ENCODE measurements at places on chromosomes 5 and 9.

DNA sequence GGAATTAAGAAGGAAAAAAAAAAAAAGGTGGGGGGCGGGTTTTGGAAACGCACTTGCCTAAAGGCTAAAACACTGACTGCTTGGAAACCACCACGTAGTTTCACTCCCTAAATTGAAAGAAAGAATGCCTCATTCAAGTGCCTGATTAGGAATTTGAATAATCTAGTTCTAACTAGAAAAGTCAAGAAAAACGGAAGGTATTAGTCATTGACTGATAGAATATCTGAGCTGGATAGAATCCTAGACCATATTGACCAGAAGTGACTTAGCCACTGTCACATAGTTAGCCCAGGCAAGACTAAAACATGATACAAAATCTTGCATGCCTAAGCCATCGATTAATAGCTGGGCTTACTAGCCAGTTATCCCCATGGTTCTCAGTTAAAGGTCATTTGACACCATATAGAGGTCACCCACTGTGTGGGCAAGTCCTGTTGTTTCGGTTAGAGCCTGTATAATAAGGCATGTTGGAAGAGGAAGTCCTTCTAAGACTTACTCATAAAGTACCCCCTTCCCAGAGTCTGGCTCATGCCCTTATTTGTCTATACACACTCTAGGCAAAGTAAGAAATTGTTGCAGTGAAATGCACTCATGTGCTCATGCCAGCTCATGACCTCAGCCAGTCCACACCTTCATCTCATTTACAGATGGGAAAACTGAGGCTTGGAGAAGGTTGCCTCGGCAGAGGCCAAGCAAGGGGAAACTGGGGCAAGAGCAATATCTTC, 40.2 kb downstream of the SH3RF2 start:
- no peak for DNase-seq

- DNase-seq: no peak
Measured at GRCh38 chr9:123835821-123836220, 94.1 kb downstream of the DENND1A start.

DNA sequence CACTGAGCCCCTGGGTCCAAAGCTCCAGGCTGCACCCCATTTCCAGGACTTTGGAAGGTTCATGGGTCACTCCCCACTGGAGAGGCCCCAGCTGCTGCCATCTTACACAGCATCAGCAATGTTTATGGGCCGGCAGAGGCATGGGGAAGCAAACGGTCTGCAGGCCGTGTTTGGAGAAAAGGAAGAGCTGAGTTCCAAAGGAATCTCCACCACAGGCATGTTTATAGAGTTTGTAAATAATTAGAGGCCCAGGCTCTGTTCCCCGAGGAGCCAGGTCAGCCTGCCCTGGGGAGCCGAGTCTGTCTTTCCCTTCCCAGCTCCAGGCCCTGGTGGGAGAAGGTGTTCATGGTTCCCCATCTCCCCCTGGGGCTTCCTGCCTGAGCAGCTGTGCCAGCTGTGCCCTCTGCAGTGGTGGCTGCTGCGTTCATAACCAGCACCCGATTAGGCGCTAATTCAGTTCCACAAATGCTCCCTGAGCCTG, 64.8 kb downstream of the COL27A1 start:
- no peak for DNase-seq

GRCh38 chr5:38790891-38791290, 54.9 kb upstream of the OSMR start:
- DNase-seq: no peak

DNA sequence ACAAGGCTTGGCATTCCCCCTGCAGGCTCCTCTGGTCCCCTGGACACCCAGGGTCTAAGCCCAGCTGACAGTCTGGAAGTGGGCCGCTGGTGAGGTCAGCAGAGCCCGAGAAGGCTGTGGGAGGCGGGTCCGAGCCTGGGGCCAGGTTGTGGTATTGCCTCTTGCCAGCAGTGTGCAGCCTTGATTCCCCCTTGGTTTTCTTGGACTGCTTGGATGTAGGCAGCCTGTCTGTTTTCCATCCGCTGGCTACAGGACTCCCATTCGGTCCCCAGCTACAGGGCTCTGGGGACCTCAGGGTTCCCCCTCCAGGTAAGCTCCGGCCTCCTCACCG, 1.6 kb downstream of the AIF1L start:
- no peak for DNase-seq

DNA sequence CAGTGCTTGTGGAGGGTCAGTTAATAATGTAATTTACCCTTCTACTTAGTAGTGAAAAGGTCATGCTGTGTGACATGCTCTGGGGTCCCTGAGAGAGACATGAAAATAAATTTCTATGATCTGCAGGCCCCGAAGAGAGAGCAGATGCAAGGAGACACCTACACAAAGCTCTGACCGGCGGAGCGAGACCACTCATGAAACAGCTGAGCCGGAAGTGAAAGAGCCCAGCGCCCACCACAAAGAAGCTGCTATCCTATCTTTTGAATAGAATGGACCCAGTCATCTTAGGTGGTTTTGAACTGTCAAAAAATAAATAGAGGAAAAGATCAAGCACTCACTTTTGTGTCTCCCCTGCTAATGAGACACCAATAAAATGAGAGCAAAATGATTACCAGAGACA, 190.0 kb downstream of the MED10 start:
- no peak for DNase-seq

DNA sequence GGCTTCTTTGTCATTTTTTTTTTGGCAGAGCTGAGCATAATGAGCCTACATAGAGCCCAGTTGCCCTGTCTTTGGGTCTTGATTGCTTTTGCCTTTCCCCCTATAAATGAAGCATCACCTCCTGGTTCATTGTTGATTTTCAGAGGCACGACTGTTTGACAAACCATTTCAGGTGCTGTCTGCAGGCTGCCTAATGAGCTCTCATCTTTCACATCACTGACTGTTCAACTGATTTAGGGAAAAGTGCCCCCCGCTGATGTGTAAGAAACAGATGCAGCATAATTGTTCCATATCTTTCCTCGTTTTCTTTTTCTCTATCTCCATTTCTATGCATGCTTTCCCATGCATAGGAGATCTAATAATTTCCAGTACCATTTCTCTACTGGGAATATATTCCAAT, 338.6 kb downstream of the TMEM38B start:
- no peak for DNase-seq

- DNase-seq: peak; percentile 63
Measured at GRCh38 chr5:152113401-152113800, 188.8 kb upstream of the GLRA1 start.

DNA sequence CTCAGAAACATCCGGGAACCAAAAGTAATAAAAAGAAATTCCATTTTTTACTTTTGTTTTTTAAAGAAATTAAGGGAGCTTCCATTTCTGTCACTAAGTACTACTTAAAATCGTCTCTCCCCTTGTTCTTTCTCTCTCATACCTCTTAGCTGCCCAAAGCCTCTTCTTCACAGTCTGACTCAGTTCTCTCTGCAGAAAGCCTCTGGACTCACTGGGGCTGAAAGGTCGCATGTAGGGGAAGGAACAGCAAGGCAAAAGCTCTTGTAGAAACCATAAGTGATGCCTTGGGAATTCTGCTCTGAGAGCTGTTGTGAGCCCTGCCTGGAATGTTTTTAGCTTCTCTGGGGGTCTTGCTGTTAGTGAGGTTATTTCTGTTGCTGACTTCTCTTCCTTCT, 100.8 kb upstream of the RANBP3L start:
- DNase-seq: no peak

DNA sequence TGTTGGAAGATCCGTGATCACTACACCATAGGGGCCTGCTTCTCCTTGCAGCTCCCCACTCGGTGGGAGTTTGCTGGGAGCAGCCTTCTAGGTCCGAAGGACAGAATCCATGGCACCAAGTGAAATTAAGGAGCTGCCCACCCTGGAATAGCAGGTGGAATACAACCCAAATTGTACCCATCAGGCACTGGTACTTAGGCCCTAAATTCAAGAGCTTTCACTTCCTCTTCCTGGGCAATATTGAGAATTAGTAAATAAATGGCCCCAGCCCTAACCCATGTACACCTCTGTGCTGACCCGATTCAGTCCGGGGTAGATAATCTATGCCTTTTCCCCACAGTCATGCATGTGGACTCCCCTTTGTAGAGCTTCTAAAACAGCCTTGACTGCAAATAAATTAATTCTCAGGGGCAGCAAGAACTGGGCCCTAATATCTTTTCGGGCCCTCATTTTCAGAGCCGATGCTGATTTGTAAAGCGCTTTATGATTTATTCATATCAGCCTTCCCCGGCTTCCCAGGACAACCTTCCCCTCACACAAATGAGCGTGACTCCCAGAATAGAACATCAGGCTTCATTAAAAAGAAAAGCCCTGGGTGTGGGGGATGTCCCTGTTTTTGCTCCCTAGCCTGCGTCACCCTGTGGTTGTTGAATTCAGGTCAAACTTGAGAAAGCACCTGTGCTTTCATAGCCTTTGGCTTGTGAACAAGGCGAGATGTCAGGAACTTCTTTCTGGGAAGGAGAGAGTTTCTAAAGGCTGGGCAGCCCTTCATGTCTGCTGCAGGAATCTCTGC, 126.1 kb upstream of the TBC1D2 start:
- no peak for DNase-seq

GRCh38 chr9:35563791-35564197, 41.3 kb upstream of the TESK1 start:
- no peak for DNase-seq

DNA sequence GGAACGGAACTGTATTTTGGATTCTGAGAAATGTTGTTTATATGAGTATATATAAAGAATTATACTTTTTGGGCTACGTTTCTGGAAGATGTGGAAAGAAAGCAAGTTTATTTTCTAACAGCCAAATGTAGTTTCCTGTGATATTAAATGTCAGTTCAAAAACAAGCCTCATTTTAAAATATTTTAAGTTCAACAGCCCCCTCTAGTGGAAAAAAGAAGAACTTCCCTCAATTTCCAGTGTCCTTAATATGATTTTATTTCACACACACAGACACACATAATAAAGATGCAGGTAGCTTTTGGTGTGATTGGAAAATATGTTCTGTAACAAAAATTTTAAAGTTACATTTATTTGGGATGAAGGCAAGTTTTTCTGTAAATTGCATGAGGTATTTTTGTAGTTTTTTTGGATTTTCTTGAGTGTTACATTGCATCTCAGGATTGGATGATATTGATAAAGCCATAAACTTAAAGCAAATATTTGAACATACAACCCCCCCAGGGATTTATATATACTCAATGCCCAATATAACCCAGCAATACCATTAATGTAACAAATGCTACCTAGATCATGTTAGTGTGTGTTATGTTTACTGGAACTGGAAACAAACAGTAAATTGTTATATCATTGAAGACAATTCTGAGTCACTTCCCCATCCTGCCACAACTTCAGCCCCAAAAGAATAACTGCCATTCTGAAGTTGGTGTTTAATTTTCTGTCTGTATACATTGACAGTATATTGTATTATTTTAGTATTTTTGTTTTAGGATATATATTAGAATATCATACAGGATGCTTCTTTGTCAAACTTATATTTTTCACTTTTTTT, 54.0 kb downstream of the CCDC171 start:
- no peak for DNase-seq

- no peak for DNase-seq
Measured at GRCh38 chr9:110283751-110284150, 27.4 kb upstream of the TXN start.

- DNase-seq: no peak
Measured at GRCh38 chr5:157362982-157363381, 97.0 kb upstream of the NIPAL4 start.

GRCh38 chr5:126805063-126805462, 28.1 kb downstream of the LMNB1 start:
- no peak for DNase-seq

DNA sequence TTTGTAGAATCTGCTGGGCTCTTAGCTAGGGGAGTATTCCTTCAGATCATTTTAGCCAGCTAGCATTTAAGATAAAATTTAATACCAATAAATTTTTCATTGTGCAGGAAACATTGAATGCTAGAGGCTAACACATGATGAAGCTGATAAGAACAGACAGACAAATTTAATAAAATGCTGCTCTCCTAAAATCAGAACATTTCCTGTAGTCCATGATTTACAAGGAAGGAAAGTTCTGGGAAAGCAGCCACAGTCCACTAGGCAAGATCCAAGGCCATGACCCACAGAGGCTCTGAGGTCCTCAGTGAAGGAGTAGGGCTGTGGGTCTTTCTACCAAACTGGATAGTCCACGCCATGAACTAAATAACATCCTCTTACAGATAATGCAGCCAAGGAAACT, 253.0 kb downstream of the ICE1 start:
- no peak for DNase-seq

GRCh38 chr9:26706223-26706622, 186.4 kb downstream of the CAAP1 start:
- no peak for DNase-seq

- no peak for DNase-seq
Measured at GRCh38 chr9:29319736-29320513, 1746.6 kb upstream of the C9orf72 start.

DNA sequence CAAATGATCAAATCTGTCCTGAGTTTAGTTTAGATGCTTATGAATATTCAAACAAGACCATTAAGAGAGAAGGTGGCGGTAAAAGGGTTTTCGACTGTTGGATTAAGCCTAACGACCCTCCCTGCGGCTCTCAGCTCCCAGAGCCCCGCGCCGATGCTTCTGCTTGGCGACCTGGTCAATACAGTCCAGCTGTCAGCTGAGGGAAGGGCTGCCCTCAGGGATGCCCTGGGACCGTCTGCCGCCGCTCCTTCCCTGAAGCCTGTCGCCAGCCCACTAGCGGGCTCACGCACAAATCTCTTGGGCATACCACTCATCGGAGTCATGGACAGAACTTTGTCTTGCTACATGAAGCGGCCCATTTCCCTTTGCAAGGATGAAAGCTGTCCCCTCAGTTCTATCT, 136.6 kb upstream of the RAPGEF1 start:
- no peak for DNase-seq

GRCh38 chr5:124935065-124935464, 188.6 kb upstream of the ZNF608 start:
- DNase-seq: no peak

- DNase-seq: no peak
Measured at GRCh38 chr5:143011585-143011984, 241.4 kb downstream of the ARHGAP26 start.

GRCh38 chr5:72179816-72180440, 72.7 kb downstream of the MAP1B start:
- DNase-seq: no peak

DNA sequence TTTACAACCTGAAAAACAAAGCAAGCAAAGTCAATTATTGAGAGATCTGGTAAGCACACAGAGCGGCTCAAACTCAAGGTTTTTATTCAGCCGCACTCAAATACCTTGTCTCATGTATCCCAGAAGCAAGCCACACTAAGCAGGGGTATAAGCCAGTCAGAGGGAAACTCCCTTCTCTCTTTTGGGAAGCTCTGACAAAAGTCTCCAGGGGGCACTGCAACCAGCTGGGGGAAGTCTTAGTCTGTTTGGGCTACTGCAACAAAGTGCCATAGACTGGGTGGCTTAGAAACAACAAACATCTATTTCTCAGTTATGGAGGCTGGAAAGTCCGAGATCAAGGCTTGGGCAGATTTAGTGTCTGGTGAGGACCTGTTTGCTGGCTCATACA, 246.0 kb downstream of the ENC1 start:
- no peak for DNase-seq

- DNase-seq: no peak
Measured at GRCh38 chr9:83247732-83248131, 184.8 kb upstream of the RASEF start.

DNA sequence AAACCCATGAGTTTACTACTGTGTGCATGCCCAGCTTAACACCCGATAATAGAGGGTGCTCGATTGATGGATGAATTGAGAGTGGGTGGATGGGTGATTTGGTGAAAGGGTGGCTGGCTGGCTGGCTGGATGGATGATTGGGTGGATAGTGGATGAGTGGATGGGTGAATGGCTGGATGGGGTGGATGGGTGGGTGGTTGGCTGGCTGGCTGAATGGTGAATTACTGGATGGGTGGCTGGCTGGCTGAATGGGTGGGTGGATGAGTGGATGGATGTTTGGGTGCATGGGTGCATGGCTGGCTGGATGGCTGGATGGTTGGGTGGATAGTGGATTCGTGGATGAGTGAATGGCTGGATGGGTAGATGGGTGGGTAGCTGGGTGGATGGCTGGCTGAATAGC, 201.1 kb downstream of the IRX1 start:
- no peak for DNase-seq

Data from CD4-positive, alpha-beta memory T cell (primary cell).